ENCODE measurements at places on chromosomes 13 and 19.

- DNase-seq, result peak; percentile 14
These were observed 39.6 kb upstream of the FREM2 start for GRCh38 chr13:38647312-38647711.

GRCh38 chr13:91331047-91331915 lies 16.2 kb upstream of the MIR17HG start:
- no peak for DNase-seq

DNA sequence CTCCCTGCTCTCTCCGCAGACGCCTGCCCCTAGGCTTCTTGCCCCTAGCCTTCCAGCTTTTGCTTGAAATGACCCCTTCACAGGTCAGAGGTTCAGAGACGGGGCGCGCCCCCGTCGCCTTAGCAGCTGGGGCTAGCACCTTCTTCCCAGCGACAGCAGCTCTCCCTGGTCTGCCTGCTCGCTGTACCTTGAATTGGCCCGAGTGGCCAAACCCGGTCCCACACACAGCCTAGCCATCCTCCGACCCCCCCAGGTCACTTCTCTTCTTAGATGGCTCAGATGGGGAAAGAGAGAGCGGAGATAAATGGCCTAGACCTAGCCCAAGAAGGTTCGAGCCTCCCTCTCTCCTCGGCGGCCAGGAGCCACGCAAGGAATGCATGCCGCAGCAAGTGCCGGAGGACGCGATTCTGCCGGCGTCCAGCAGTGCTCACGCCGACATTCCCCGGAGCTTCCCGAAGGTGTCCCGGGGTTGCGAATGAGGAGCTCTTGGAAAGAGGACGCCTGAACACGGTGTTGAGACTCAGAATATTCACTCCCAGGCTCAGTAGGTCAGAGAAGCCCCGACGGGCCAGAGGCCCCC lies 1.3 kb downstream of the CDX2 start:
- no peak for DNase-seq

DNA sequence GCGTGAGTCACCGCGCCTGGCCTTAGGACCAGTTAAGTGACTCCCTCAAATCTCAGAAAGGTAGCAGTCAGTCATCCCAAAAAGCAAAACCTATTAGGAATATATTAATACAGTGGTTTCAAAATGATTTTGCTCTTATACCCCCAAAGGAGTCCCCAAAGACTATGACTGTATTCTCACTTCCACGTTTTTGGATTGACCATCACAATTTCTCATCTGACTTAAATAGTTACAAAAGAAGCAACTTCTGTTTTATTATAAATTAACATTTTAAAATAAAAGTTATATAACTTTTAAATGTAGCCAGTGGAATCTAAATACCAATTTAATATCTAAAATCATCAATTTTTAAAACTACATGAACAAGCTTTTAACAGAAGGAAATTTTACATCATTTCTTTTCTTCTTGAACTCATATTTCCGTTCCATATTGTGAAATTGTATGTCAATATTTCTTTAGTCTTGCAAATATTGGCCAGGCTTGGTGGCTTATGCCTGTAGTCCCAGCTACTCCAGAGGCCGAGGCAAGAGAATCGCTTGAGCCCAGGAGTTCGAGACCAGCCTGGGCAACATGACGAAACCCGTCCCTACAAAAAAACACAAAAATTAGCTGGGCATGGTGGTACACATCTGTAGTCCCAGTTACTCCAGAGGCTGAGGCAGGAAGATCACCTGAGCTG lies 1.5 kb upstream of the SPART start:
- DNase-seq, result no peak

DNA sequence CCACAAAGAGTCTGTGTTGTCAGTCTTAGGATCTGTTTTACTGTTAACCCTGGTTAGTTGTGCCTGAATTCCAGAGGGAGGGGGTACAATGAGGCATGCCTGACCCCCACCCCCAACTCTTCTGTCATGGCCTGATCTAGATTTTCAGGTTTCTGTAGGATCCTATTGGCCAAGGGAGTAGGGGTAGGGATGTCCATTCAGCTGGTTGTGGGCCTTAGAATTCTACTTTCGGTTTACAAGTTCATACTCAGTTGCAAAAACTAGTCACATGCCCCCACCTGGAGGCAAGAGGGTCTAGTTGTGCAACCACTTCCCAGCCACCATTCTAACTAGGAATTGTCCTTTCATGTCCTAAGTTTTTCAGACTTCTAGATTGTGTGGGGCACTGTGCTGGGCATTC lies 94.3 kb upstream of the MBNL2 start:
- DNase-seq, result no peak

DNA sequence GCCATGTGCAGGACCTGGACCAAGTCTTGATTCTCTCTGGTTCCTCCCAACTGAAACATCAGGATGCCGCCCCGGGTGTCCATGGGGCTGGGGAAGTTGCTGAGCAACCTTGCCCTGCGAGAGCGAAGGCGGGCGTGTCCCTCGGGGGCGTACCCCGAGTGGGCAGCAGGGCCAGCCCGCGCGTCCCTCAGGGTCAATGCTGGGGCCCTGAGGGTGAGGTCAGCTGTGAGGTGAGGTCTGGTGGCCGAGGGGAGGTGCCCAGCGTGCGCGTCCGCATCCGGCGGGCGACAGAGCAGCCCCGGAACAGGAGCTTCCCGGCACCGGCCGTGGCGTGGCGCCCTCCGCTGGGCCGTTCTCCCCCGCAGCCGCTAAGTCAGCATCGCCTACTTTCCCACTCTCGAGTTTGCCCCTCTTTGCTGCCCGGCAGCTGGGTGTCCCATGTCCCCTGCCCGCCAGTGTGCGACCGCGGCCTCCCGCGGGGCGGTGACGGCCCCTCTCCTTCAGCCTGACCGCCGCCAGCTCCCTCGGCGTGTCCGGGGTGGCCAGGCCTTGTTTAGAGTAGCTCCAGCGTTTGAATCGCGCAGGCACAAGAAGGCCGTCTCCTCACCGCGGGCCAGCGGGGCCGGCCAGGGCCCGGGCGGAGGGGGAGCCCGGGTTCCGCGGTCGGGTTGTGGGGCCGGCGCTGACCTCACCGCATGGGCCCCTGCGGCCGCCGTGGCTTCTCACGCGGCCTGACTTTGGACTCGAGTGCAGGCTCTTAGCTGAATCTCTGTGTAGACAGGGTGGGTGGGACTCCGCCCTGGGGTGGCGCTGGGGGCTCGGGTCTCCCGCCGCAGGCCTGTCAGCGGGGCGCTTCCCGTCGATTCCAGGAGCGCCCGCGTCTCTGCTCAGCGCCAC lies 33.0 kb downstream of the GJA3 start:
- no peak for DNase-seq

DNA sequence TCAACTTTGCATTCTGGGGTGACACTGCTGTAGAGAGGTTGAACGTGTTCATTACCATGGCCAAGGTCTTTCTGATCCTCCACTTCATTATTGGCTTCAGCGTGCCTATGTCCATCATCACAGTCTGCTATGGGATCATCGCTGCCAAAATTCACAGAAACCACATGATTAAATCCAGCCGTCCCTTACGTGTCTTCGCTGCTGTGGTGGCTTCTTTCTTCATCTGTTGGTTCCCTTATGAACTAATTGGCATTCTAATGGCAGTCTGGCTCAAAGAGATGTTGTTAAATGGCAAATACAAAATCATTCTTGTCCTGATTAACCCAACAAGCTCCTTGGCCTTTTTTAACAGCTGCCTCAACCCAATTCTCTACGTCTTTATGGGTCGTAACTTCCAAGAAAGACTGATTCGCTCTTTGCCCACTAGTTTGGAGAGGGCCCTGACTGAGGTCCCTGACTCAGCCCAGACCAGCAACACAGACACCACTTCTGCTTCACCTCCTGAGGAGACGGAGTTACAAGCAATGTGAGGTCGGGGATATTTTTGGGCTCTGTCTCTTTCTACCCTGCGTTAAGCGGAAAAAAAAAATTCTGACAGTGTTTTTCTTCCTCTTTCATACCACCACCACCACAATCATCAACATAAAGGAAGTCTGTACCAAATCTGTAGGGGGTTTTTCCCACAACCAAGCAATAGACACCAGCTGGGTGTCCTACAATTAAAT lies 29.5 kb downstream of the FPR3 start:
- DNase-seq, result no peak

GRCh38 chr19:33691736-33692135 lies 70.0 kb downstream of the CHST8 start:
- DNase-seq, result no peak

GRCh38 chr19:35781650-35782049 lies 6.3 kb downstream of the ARHGAP33 start:
- DNase-seq, result no peak

- DNase-seq, result no peak
These were observed 11.6 kb downstream of the HSH2D start for GRCh38 chr19:16155128-16155527.

DNA sequence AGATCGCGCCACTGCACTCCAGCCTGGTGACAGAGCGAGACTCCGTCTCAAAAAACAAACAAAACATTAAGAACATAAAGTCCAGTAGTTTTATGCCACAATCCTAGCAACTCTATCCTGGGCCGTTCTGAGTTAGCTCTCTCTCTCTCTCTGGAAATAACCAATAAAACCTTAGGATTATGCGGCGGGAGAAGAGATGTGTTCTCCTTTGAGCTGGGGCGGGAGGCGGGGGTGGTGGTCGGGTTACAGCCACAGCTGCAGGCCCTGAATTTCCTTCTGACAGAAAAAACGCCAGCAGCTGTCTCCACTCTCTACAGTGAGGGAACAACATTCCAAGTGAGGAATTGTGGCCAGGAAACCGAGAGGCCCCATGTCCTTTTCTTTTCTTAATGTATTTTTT lies 9.1 kb upstream of the PNMA8A start:
- no peak for DNase-seq

GRCh38 chr13:114279758-114280355 lies 1.5 kb upstream of the UPF3A start:
- no peak for DNase-seq

GRCh38 chr19:51800473-51801244 lies 5.7 kb downstream of the FPR3 start:
- no peak for DNase-seq

DNA sequence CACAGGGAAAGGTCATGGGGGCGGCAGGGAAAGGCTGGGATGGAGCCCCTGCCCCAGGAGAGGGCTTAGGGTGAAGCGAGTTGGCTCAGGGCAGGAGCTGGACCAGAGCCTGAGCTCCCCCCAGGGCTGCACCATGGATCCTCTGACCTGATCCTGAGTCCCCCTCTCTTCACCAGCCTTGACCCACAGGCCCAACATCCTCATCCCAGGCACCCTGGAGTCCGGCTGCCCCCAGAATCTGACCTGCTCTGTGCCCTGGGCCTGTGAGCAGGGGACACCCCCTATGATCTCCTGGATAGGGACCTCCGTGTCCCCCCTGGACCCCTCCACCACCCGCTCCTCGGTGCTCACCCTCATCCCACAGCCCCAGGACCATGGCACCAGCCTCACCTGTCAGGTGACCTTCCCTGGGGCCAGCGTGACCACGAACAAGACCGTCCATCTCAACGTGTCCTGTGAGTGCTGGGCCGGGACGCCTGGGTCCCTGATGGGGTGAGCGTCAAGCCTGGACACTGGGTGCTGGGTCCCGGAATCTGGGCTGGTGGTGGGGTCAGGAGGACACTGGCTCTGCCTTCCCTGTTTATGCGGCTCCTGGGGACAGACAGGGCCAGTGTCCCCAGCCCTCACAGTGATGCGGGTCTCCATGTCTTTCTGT lies 842 bp downstream of the SIGLEC9 start:
- no peak for DNase-seq

- DNase-seq, result no peak
These were observed 42.4 kb upstream of the SOX1 start for GRCh38 chr13:112024577-112024976.

DNA sequence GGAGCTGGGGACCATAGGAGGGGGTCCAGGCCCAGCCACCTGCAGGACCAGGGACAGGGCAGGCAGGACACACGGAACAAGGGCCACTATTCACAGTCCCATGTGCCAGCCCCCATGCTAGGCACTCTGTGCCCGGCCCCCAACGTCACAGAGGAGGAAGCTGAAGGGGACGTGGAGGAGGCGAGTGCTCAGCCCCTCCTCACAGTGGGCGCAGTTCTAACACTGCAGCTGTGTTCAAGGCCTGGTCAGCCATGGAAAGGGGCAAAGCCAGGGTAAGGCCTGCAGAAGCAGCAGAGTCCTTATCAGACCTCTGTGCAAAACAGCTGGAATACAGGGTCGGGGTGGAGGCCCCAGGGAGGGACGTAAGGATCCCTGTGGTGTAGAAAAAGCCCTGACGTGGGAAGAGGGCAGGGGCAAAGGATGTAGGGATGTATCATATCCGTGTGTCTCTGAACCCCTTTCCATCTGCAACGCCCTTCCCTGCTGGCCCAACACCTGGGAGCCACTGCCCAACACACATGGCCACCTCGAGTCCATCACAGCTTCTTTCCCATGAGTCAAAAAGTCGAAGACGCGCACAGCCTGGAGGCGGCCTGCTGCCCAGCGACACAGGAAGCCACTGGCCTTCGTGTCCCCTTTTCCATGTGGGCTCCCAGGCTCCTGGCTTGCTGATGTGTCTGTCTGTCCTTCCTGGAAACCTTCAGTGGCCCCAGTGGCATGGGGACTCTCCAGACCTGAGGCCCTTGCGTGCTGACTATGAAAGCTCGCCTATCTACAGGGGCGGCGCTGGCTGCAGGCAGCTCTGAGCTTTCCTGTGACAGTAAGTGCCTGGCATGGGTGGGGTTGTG lies 28.0 kb downstream of the SH3GL1 start:
- DNase-seq, result no peak

DNA sequence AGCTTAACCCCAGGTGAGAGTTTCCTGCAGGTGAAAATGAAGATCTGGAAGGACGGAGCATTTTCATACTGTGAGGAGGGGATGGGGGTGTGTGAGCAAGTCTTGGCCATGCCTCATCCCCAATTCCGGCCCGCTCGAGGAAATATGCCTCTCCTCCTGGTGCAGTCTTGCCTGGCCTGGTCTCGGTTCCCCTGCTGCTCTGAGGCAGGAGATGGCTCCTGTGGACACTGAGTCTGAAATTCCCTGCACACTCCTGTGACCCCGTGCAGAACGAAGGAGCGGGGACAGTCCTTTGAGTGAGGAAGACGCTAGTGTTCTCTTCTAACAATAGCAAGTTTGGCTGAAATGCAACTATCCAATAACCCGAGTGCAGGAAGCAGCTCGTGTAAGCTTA lies 329 bp upstream of the ZNF439 start:
- no peak for DNase-seq

DNA sequence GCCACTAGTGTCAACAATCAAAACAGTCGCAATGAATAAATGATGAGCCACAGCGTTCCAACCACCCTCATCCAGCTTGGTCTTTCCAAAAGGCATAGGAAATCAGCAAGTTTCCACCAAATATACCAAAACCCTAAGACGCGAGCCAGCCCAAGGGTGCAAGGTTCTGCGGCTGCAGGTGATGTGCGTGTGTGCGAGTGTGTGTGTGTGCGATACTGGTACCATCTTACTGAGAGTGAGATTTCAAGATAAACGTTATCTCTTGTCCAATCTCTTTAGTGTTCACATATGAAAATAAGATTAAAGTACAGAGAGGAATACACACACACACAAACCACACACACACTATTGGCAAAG lies 895 bp upstream of the TRPC4 start:
- DNase-seq, result no peak

- DNase-seq, result no peak
These were observed 7.1 kb downstream of the MIDN start for GRCh38 chr19:1255186-1256161.

- no peak for DNase-seq
These were observed 1.8 kb downstream of the TNPO2 start for GRCh38 chr19:12721656-12722565.
